ENCODE measurements at places on chromosomes 12 and 14. TPM values are rescaled to one million over a fixed set of nuclear protein-coding genes. Genes with fewer than 3 reads are reported as not detected.

Gene PLA2G1B
- not detected for total RNA-seq

Gene PDZRN4
- total RNA-seq = not detected

Gene SSTR1
- 0.64 TPM for total RNA-seq

Gene CAPZA3
- total RNA-seq = not detected

Gene OR6C2
- not detected for total RNA-seq

Gene FAIM2
- total RNA-seq = 0.49 TPM

Gene KRT79
- total RNA-seq = not detected

Gene PIANP
- total RNA-seq = 0.12 TPM

Gene TESPA1
- total RNA-seq = 1.5 TPM

Gene INHBC
- not detected for total RNA-seq

Gene NEUROD4
- total RNA-seq = not detected

Gene ARID2
- 8.7 TPM for total RNA-seq

Gene JDP2
- 21.9 TPM for total RNA-seq

Gene CTSG
- total RNA-seq = not detected

Gene ARHGAP9
- 0.44 TPM for total RNA-seq

Gene FOXA1
- total RNA-seq = not detected

Gene NXPH4
- total RNA-seq = 3.1 TPM

Gene MIP
- total RNA-seq = 0.15 TPM

Gene APEX1
- total RNA-seq = 46.0 TPM

Gene BCL11B
- total RNA-seq = not detected

Gene INSM2
- total RNA-seq = not detected

Gene RNASE9
- not detected for total RNA-seq

Gene AQP2
- not detected for total RNA-seq

Gene EP400
- 3.3 TPM for total RNA-seq

Gene SLC10A1
- not detected for total RNA-seq

Gene ZFYVE26
- 14.2 TPM for total RNA-seq

Gene TCL1B
- total RNA-seq = not detected

Gene HEATR5A
- 9.8 TPM for total RNA-seq

Gene GYS2
- total RNA-seq = not detected

Gene GLI1
- total RNA-seq = not detected

Gene CLEC2B
- total RNA-seq = 34.4 TPM

Gene TAS2R43
- total RNA-seq = 0.25 TPM

Gene RNASE2
- not detected for total RNA-seq

Gene ZNF641
- total RNA-seq = 7.8 TPM

Data from M059J (cell line).